Cardiac muscle cell (in vitro differentiated cells and primary cell): ENCODE measurements at places on chromosomes 4 and X. TPM values are rescaled to one million over a fixed set of nuclear protein-coding genes. Genes with fewer than 3 reads are reported as not detected.
A peak's percentile ranks its signal among the peaks of the same experiment; 100 is the strongest.

- no peaks in the 10 kb centered on the region for H3K27me3 ChIP-seq
- H3K4me3 ChIP-seq, result no peak overlapping the region
- H3K36me3 ChIP-seq, result no peaks in the 10 kb centered on the region
Observed at GRCh38 chr4:158656439-158656838, 15.2 kb downstream of the C4orf46 start.

DNA sequence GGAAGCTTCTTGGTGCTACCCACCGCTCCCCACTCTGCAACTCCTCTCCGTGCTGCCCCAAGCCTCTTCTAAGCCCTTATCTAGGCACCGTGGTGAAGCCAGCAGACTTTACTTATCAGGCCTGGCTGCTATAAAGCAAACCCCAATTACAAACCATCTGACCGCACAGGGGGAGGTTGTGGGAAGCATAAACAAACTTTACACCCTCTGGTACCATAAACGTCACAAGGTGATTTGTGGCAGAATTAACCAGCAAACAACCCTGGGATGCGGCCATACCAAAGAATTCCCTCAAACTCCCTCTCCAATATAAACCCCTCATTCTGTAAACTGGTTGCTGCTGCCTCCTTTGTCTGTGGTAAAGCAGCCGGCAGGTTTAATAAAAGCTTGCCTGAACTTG is 55.2 kb downstream of the MAGEC2 start:
- H3K4me3 ChIP-seq, result no peak overlapping the region
- H3K4me1 ChIP-seq, result no peaks in the 10 kb centered on the region
- no peak overlapping the region for H3K27ac ChIP-seq
- no peak for DNase-seq
- no peaks in the 10 kb centered on the region for H3K36me3 ChIP-seq

DNA sequence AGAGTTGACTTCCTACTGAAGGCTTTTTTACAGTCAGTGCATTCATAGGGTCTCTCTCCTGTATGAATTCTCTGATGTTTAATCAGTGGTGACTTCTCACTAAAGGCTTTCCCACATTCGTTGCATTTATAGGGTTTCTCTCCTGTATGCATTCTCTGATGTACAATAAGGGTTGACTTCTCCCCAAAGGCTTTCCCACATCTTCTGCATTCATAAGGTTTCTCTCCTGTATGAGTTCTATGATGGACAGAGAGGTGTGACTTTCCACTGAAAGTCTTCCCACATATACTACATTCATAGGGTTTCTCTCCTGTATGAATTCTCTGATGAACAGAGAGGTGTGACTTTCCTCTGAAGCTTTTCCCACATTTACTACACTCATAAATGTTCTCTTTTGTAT is 45.2 kb downstream of the ZNF674 start:
- DNase-seq, result no peak
- no peaks in the 10 kb centered on the region for H3K36me3 ChIP-seq

- H3K27ac ChIP-seq, result no peak overlapping the region
- H3K4me3 ChIP-seq, result no peak overlapping the region
- DNase-seq, result no peak
- no peaks in the 10 kb centered on the region for H3K4me1 ChIP-seq
Observed at GRCh38 chr4:44583393-44583792, 68.0 kb downstream of the YIPF7 start.

- H3K4me1 ChIP-seq, result no peaks in the 10 kb centered on the region
- H3K4me3 ChIP-seq, result no peak overlapping the region
- no peaks in the 10 kb centered on the region for H3K27me3 ChIP-seq
- H3K27ac ChIP-seq, result no peak overlapping the region
- H3K36me3 ChIP-seq, result peaks cover 64% of the 10 kb centered on the region
Observed at GRCh38 chr4:56480691-56481090, 13.3 kb downstream of the SRP72 start.

GRCh38 chr4:164138521-164138920 is 615.4 kb upstream of the SMIM31 start:
- no peaks in the 10 kb centered on the region for H3K36me3 ChIP-seq
- H3K27ac ChIP-seq, result no peak overlapping the region
- no peaks in the 10 kb centered on the region for H3K4me1 ChIP-seq
- H3K4me3 ChIP-seq, result no peak overlapping the region

GRCh38 chr4:16227462-16227868 is 1.2 kb upstream of the TAPT1 start:
- H3K27me3 ChIP-seq, result no peaks in the 10 kb centered on the region
- peak overlapping the region; percentile 72 for H3K4me3 ChIP-seq
- peak overlapping the region; percentile 98 for H3K27ac ChIP-seq
- peak; percentile 59 for DNase-seq

DNA sequence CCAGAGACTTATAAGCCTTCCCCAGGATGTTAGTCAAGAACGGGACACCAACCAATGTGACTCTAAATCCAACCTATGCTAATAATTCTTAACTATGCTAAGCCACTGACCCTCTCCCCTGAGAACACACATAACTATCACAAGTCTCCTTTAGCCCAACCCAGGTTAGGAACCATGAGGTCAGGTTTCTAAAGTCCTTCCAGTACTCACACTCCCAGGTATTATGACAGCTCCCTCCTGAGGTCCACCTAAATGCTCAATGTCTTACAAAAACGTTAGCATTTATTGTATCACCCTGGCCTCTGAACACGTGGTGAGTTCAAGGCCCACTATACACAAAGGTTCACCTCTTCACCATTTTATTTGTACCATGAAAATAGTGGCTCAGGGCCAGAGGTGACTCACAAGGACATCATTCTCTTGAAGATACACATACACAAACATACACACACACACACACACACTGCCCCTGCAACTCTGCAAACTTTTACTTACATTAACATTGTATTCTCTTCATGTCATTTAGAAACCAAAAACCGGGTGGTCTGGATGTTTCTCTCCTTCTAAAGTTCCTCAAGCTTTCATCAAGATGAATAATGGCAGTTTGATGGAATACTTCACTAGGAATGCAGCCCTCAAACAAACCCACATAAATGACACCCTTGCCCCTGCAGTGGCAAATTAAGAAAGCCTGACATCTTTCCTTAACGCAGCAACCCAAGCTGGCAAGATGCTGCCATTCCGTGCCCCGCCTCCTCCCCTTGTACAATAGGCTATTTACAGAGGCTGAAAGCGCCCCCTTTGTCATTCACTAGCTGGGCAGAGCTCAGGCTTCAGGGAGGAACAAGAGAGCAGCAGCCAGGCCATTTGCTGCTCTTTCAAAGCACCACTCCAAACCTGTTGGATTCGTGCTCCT is 17.7 kb downstream of the ACSL1 start:
- DNase-seq, result peak; percentile 41
- peaks cover 48% of the 10 kb centered on the region for H3K4me1 ChIP-seq
- no peak overlapping the region for H3K4me3 ChIP-seq
- H3K27ac ChIP-seq, result no peak overlapping the region

- H3K27me3 ChIP-seq, result no peaks in the 10 kb centered on the region
- peak; percentile 66 for DNase-seq
- H3K27ac ChIP-seq, result no peak overlapping the region
- no peak overlapping the region for H3K4me3 ChIP-seq
Observed at GRCh38 chr4:70722199-70722791, 531 bp downstream of the RUFY3 start.

GRCh38 chr4:143667461-143667860 is 33.0 kb downstream of the FREM3 start:
- no peaks in the 10 kb centered on the region for H3K36me3 ChIP-seq
- DNase-seq, result no peak
- H3K4me3 ChIP-seq, result no peak overlapping the region
- no peaks in the 10 kb centered on the region for H3K4me1 ChIP-seq

DNA sequence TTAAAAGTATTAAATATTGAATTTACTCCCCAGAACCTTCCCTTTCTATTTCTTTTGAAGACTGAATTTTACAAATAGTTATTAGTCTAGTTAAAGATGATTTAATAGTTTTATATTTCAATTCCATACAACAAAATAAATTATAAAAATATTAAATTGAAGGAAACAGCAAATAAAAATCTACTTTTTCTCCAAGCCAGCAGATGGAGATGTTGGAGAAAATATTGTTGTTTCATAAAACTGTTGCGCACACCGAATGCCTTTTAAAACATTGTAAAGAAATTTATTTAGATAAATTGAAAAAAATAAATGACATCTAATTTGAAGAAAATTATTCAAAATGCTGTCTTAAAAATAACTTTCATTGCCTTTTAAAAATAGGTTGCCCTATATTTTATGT is 5.5 kb downstream of the GRIA2 start:
- H3K27ac ChIP-seq, result no peak overlapping the region
- H3K4me3 ChIP-seq, result no peak overlapping the region
- H3K36me3 ChIP-seq, result no peaks in the 10 kb centered on the region
- H3K27me3 ChIP-seq, result peaks cover 47% of the 10 kb centered on the region
- DNase-seq, result no peak

DNA sequence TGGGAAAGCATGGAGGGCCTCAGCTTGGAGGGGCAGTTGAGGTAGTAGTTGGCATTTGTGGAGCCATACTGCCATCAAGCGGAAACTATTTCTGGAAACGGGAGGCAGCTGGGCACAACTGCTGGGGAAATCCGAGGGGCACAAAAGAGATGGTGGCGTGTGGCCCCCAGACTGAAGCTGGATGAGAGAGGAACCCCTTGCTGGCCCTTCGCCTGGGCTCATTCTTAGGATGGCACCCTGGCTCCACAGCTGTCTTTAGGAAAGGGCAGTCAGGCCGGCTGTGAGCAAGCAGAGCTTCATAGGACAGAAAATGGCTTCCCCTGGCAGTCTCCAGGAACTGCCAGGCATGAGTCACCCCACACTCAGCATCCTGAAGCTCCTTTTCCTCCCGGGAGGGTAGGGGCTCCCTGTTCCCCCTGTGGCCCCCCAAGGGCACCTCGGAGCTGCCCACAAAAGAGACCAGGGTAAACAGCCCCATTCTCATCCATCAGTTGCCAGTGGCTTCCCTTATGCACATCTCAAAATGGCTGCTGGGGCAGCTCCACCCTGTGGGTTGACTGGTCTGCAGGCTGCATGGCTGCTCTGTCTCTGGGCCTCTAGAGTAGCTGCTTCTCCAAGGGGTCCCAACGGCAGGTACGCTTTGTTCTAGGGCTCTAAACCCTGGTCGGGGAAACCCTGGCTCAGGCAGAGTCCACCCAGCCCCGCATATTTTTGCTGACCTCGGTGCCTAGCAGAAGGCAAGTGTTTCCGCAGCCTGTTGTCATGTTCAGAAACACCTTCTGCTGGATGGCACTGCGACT is 64.7 kb downstream of the NBDY start:
- no peak for DNase-seq
- no peak overlapping the region for H3K27ac ChIP-seq
- H3K4me3 ChIP-seq, result no peak overlapping the region
- no peaks in the 10 kb centered on the region for H3K36me3 ChIP-seq
- no peaks in the 10 kb centered on the region for H3K27me3 ChIP-seq

DNA sequence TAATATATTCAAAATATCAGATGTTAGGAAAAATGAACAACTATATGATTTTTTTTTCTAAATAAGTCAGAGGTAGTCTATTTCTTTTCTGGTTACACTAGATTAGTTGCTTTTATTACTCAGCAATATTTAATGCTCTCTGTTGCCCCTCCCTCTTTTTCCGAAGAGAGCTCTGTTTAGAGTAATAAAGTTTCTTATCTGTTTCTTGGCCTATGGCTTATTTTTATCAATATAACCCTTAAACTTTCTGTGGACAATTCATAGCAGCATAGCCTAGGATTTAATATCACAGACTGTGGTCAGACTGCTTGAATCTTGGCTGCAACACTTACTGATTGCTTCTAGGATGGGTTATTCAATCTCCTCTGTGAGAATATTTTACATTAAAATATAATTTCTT is 2315.4 kb upstream of the AGA start:
- H3K27me3 ChIP-seq, result no peaks in the 10 kb centered on the region
- no peaks in the 10 kb centered on the region for H3K36me3 ChIP-seq
- peaks cover 9% of the 10 kb centered on the region for H3K4me1 ChIP-seq

DNA sequence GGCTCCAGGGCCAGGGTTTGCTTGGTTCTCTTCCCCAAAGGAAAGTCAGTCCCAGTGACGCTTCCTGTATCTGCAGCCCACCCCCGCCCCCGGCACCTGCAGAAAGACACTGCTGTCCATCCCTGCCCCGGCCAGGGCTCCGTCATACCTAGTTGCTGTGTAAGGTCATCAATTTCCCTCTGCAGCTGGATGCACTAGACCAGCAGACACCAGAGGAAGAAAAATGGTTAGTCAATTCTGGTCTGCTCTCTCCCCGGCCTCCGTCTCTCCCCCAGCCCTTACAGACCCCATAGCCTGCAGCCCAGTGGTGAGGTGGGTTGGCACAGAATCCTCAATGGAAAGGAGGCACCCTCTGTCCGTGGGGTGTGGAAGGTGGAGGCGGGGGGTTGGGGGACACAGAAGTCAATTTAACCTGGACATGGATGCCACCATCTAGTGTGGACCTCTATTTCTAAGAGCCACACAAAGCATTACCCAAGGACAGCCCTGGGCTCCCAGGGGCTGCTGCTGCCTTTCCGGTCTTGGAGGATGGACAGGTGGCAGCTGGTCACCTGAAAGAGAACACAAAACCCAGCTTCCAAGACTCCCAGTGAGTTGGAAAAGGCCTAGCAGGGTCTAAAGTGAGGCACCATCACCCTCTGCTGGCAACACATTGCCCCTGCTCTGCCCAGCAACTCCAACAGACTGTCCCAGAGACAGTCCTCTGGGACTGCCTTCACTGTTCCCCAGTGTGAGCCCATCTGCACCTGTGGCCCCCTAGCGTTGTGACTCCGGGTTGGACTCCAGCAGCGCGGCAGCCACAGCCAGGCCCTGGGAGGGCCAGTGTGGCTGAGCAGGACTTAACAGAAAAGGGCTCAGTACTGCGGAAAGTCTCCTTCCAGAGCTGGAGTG is 40.2 kb upstream of the NHSL2 start:
- no peaks in the 10 kb centered on the region for H3K27me3 ChIP-seq
- H3K36me3 ChIP-seq, result no peaks in the 10 kb centered on the region
- no peak overlapping the region for H3K4me3 ChIP-seq

DNA sequence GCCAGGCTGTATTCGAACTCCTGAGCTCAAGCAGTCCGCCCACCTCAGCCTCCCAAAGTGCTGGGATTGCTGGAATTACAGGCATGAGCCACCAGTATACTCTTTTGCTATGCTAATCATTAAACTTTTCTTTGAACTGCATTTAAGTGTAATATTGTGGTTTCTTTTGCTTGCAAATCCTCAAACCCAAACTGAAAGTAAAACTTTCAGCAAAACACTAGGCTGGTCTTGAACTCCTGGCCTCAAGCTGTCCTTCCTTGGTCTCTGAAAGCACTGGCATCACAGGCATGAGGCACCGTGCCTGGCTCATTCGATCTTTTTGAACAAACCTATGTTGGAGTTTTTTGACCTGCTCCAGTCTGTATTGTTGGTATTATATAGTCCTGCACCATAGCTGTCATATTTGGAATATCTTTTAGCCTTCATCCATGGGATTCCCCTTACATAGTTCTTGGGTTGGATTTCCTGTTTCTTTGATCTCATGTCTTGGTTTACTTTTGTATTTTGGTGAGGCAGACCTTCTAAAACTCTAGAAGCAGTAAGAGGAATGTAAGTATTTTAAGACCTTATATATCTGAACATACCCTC is 34.1 kb downstream of the MOB1B start:
- H3K4me3 ChIP-seq, result no peak overlapping the region
- H3K27ac ChIP-seq, result no peak overlapping the region
- H3K27me3 ChIP-seq, result no peaks in the 10 kb centered on the region
- peaks cover 3% of the 10 kb centered on the region for H3K36me3 ChIP-seq

TLR1 gene
- 0.07 and 0.30 TPM in 2 replicates for total RNA-seq

GAGE12E gene
- not detected in 2 replicates for total RNA-seq

RBMXL3 gene
- not detected in 2 replicates for total RNA-seq

KLHL13 gene
- total RNA-seq, result 13.6 and 22.0 TPM in 2 replicates

CFI gene
- total RNA-seq, result 2.1 and 3.2 TPM in 2 replicates

KCTD8 gene
- total RNA-seq, result 0.56 and 3.0 TPM in 2 replicates

QDPR gene
- 80.7 and 89.1 TPM in 2 replicates for total RNA-seq

GCNA gene
- 1.6 and 5.2 TPM in 2 replicates for total RNA-seq
